Activated CD8-positive, alpha-beta T cell treated with anti-CD3 and anti-CD28 coated beads for 36 hours (primary cell): ENCODE measurements at places on chromosomes 5 and 9.

DNA sequence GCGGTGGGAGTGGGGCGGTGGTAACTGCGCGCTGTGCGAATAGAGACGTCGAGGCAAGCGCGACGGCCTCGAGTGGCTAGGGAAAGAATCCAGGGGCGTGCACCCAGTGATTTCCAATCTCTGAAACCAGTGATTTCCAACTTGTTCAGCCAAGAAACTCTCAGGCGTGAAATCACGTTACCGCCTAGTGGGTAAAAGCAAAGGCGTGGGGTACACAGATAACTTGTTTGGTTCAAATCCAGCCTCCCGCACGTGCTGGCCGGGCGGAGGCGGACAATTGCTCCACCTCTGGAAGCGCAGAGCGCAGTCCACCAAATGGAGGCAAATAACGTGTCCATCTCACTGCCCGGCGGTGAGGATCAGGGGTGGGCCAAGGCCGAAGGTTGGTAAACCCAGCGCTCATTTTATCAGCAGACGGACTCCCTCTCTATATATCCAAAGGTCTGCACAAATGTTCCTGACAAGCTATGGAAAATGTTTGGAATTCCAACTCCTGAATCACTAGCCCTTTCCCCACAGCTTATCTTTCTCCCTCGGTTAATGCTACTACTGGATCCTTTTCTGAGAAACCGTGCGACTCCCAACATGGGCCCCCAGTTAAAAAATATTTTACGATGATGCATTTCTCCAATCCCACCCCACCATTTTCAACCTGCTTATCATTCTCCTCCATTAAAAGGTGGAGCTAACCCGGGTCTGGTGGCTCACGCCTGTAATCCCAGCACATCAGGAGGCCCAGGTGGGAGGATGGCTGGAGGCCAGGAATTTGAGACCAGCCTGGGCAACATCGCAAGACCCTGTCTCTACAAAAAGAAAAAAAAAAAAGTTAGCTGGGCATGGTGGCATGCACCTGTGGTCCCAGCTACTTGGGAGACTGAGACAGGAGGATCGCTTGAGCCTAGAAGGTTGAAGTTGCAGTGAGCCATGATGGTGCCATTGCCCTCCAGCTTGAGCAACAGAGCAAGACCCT, 950 bp upstream of the FNBP1 start:
- DNase-seq, result no peak

GRCh38 chr9:127634021-127634420, 21.9 kb downstream of the STXBP1 start:
- DNase-seq, result no peak

GRCh38 chr9:126450668-126451205, 124.1 kb downstream of the MVB12B start:
- no peak for DNase-seq

DNA sequence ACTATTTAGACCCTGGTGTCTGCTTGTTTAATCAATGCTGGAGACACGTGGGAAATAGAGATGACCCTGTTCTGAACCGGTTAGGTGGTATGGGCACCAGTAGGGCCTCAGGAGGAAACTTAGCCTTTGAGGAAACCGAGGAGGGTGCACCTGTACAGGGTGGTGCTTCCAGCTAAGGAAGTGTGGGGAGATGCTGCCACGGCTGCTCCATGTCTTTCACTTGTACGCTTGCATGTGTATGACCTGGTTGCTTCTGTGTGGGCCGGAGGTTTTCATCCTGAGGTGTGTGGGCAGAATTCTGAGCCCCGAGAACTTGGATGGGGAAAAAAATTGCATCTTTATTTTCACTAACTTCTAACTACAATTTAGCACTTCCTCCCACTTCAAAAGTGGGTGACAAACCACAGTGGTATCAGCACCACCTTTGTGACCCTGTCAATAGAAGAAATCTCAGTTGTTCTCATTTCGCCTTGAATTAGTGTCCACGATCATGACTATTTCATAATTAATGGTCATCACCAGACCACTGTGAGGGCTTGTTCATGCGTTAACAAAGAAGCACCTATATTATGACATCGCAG, 99.8 kb upstream of the SPATA31C2 start:
- peak; percentile 39 for DNase-seq

DNA sequence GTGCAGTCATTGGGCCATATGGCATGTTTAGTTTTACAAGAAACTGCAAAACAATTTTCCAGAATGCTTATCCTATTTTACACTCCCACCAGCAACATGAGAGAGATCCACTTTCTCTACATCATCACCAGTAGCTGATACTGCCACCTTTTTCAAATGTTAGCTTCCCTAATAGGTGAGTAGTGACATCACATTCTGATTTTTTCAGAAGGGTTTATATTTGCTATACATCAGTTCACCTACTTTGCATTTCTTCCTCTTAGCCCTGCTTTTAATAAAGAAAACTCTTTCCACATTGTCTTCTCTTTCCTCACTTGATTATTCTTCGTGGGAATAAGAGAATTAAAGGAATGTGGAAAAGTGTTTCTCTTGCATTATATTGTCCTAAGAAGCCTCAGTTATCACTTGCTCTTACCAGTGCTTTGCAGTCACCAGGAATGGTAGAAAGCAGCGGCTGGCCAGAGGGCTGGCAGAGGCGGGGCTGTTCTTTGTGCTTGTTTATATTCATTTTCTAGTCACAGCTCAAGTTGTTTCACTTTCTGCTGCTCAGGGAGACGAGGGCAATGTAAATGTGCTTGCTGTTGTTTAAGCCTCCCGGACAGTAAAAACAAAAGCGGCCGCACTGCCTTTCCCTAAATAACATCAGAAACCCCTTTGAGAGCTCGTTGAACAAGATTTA, 164.8 kb downstream of the HSD17B3 start:
- peak; percentile 22 for DNase-seq

GRCh38 chr5:40841068-40841805, at the start of gene CARD6:
Gene CARD6, plus strand, starts transcription at chr5:40841367. Its CDS starts 16 bp downstream, at chr5:40841383.
- DNase-seq, result peak; percentile 31

- no peak for DNase-seq
Measured at GRCh38 chr5:103511554-103511885, 51.1 kb downstream of the NUDT12 start.
